ENCODE measurements at places on chromosomes 3 and 15.

- no peak for DNase-seq
These were observed 157.6 kb downstream of the ATP10A start for GRCh38 chr15:25705433-25706115.

DNA sequence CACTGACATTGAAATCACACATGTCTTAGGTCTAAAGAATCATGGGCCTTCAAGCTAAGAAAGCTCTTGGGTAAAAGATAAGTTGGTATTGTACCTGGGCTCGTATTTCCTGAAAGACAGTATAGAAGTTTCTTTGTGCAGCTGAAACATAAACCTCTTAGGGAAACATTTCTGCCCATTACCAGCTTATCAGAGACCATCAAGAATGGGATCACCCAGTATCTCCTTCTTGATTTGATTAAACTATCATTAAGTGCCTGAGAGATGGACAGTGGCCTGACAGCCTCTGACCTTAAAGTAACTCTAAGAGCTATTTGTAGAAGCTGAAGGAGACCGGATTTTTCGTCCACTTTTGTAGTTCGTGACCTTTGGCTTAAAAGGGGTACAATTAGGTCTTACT is 265.3 kb downstream of the ERC2 start:
- DNase-seq, result no peak

GRCh38 chr15:37693926-37694325 is 240.5 kb upstream of the TMCO5A start:
- no peak for DNase-seq

GRCh38 chr3:62587579-62588031 is 214.3 kb upstream of the FEZF2 start:
- DNase-seq, result peak; percentile 91

DNA sequence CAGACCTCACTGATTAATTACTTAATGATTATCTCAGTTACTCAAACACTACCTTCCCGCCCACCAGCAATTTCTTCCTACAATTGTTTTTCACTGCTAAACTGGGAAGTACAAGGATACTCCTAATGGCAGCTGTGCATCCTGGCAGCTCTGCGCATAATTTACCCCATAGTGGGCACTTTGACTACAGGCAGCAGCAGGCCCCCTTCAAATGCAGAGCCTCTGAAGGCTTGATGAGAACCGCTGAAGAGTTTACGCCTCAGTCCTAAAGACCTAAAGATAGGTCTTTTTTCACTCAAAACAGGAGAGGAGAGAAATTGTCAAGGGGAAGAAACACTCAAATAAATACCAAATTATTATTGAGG is 10.7 kb downstream of the CCDC32 start:
- no peak for DNase-seq

GRCh38 chr15:74865316-74865715 is 7.8 kb downstream of the SCAMP2 start:
- no peak for DNase-seq

GRCh38 chr3:101635954-101636798 is 40.8 kb downstream of the ZBTB11 start:
- peak; percentile 22 for DNase-seq

- peak; percentile 63 for DNase-seq
These were observed 228.8 kb downstream of the NSUN3 start for GRCh38 chr3:94291686-94292085.

- DNase-seq, result peak; percentile 10
These were observed 295.9 kb downstream of the CADM2 start for GRCh38 chr3:85254738-85255137.

DNA sequence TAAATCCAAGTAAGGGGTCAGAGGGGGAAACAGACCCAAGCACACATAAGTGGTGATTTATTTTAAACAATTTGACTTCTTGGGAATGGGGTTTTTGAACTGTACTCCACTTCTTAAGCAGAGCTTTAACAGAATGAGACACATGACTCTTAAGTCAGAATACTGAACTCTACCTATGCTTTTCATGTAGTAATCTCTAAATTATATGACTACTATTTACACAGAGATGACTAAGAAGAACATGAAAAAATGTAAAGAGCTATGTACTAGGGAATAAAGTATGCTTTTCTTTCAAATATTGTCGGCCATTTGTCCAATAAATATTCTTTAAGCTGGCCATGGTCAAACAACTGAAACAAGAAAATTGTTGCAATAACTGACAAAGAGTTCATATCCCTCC is 35.2 kb downstream of the TRANK1 start:
- DNase-seq, result no peak

DNA sequence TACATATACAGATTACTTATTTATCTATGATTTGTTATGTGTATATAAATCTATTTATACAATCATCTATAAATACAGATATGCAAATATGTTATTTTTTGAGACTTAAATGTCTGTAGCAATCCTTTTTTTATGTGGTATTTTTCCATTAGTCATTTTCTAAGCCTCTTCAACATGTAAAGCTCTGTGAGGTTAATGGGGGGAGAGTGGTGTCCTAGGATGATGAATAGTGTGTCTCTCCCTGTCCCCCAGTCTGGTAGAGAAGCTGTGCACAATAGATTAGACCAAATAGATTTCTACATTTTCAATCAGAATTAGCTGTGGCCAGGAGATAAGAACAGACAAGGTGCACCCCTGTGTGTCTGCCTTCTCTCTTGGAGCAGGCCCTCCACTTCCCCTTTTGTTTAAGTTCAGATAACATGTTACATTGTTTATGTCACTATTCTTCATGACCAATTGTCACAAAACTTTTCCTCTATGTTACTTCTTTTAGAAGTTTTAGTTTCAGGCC is 453.9 kb downstream of the LPP start:
- DNase-seq, result no peak

DNA sequence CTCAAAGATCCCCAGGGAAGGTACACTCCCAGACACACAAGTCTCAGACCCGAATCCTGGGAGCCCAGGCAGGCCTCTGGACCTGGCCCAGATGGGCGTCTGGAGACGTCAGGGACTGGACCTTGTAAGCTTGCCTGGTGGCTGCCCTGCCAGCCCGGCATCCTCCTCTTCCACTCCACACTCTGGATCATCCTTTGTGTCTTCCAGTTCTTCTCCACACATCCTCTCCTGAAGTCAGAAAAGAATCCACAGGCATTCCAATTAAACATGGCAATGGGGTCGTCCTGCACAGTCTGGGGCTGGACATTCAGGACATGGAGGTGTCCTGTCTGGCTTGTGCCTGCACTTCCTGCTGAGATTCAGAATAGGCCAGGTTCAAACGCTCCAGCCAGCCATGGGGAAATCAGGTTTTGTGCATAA is 208.8 kb upstream of the IGF1R start:
- DNase-seq, result no peak

- no peak for DNase-seq
These were observed 35.8 kb upstream of the LRRFIP2 start for GRCh38 chr3:37210230-37210629.

DNA sequence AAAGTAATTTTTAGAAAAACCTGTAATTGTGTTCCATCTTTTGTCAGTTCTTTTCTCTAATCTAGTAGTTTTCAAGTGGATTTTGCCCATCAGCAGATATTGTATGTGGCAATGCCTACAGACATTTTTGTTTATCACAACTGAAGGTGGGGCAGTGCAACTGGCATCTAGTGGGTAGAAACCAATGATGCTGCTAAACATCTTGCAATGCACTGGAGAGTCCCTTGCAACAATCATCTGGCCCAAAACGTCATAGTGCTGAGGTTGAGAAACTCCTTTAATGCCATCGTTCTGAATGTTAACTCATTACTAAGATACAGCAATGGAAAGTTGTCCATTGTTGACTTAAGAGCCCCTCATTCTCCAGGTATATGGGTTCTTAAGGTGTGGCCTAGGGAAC is 80.1 kb downstream of the BTD start:
- DNase-seq, result no peak

DNA sequence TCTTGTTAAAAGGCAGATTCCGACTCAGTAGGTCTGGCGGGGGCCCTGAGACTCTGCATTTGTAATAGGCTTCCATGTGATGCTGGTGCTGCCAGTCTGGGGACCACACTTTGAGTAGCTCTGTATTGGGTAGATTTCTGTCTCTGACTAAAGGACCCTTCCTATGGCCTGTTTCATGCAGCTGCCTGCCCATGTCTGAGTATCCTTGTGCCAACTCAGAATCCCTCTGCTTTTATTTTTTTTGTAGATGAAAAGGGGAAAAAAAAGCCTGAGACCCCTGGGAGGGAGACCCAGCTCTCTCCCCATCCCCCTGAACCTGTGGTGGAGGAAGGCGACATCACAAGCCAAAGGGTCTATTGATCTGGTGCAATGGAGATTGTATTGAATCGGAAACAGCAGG is 81.9 kb downstream of the EBLN2 start:
- DNase-seq, result no peak

- DNase-seq, result no peak
These were observed 557 bp downstream of the ELL3 start for GRCh38 chr15:43776101-43776717.

GRCh38 chr3:169026543-169027182 is 636.8 kb downstream of the MECOM start:
- peak; percentile 91 for DNase-seq

GRCh38 chr15:85128621-85129020 is 147.0 kb downstream of the PDE8A start:
- no peak for DNase-seq

DNA sequence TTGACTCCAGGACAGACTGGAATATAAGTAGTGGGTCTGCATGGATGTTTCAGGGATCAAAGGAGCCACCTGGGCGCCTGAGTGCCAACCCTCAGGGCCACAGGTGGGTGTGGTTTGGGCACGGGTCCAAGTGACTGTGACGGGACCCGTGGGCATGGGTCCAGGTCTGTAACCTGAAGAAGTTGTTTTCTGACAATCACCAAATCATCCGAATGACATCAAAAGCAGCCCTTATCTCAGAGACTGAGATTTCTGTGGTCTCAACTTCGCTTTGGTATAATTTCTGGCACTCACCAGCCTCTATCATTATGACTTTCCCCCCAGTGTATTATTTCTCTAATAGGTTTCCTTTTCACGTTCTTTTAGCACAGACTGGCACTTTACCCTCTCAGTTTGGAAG is 24.4 kb downstream of the RLBP1 start:
- DNase-seq, result no peak

- DNase-seq, result no peak
These were observed 37.3 kb downstream of the SMAD6 start for GRCh38 chr15:66739287-66739686.

GRCh38 chr15:77986891-77987764 is 90.4 kb downstream of the TBC1D2B start:
- DNase-seq, result no peak

All from astrocyte of the spinal cord (primary cell).